ENCODE measurements at places on chromosomes 5 and 9.

GRCh38 chr5:143677403-143677802 is 134.6 kb upstream of the HMHB1 start:
- no peak for DNase-seq

GRCh38 chr5:154791535-154791934 is 36.4 kb downstream of the LARP1 start:
- no peak for DNase-seq

GRCh38 chr5:98880151-98880550 is 48.7 kb downstream of the CHD1 start:
- DNase-seq = no peak

GRCh38 chr5:55360190-55360589 is 52.4 kb downstream of the MTREX start:
- no peak for DNase-seq

GRCh38 chr5:123478546-123478945 is 33.4 kb upstream of the CSNK1G3 start:
- no peak for DNase-seq

- no peak for DNase-seq
Measured at GRCh38 chr5:54156577-54156976, 153.8 kb downstream of the ARL15 start.

DNA sequence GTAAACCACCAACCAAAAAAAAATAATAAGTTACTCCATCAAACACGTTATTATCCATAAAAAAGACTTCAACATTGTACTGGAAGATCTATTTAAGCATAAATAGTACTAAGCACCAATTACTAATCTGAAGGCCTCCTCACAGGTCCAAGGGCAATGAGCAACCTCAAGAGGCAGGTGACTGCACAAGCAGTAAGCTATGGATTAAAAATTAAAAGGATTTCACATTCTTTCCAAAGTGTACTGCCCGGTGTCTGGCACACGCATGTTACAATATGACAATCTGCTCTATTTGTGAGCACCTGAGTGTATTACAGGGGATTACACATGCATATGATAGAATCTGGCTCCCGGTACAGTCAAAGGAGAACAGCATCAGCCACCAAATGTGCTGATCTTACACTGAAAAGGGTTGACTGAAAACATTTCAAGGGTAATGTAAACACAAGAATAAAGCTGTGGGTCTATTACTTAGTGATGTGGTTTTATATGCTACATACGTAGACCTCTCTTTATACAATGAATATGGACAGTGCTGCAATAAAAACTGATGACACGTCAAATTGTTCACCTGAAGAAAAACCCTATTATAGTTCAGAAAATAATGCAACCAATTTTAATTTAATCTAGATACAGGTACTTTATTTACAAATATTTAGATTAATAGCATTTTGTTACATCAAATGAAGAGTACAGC is 22.8 kb downstream of the RAB14 start:
- DNase-seq = no peak
